ENCODE measurements at places on chromosomes 7 and 10. TPM values are rescaled to one million over a fixed set of nuclear protein-coding genes. Genes with fewer than 3 reads are reported as not detected.

PIP gene
- total RNA-seq, result not detected

INMT gene
- not detected for total RNA-seq

GFRA1 gene
- total RNA-seq, result not detected

PON1 gene
- not detected for total RNA-seq

PILRA gene
- 11.5 TPM for total RNA-seq

ITGA8 gene
- not detected for total RNA-seq

LRRC61 gene
- total RNA-seq, result 21.4 TPM

CDK14 gene
- total RNA-seq, result not detected

- H3K27ac ChIP-seq, result no peak overlapping the region
- no peaks in the 10 kb centered on the region for H3K27me3 ChIP-seq
- H3K4me1 ChIP-seq, result no peaks in the 10 kb centered on the region
- H3K4me3 ChIP-seq, result no peak overlapping the region
These were observed 76.3 kb downstream of the DKK1 start for GRCh38 chr10:52390388-52390787.

DNA sequence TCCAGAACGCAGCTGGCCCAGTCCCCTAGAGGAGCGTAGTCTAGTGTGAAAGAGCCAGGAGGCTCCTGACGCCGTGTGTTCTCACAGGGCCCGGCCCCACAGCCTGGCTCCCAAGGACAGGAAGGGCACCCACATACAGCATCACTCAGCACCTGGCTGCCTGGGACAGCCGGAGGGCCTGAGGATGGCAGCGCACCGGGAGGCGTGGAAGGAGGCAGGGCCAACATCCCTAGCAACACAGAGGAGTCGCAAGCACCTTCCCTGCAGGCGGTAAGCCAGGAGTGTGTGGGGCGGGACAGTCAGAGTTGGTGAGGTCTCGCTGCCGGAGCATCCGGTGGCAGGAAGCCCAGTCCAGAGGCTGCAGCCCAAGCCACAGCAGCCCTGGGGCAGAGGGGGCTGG lies 125.8 kb downstream of the MAD1L1 start:
- peaks cover 9% of the 10 kb centered on the region for H3K36me3 ChIP-seq
- no peak overlapping the region for H3K27ac ChIP-seq
- H3K27me3 ChIP-seq, result no peaks in the 10 kb centered on the region
- DNase-seq, result no peak
- H3K4me1 ChIP-seq, result peaks cover 46% of the 10 kb centered on the region

DNA sequence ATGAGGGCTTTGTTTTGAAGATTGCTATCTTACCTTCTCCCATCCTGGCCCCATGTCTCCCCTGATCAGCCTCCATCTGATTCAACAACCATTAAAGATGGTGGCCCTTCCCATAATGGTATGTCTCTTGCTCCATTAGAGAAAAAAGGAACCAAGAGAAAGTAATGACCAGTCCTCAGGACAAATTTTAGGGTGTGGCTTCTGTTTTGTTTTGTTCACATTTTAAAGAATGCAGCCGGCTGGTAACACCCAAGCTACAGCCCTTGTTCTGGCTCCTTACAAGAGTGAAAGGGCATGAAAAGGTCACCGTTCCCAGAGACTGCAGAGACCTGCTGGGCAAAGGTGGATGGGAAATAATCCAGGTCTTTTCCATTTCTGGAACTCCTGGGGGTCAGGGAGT lies 287.9 kb upstream of the NEBL start:
- no peak overlapping the region for H3K27ac ChIP-seq
- no peak overlapping the region for H3K4me3 ChIP-seq
- H3K4me1 ChIP-seq, result no peaks in the 10 kb centered on the region
- no peak for DNase-seq
- H3K36me3 ChIP-seq, result no peaks in the 10 kb centered on the region
- no peaks in the 10 kb centered on the region for H3K27me3 ChIP-seq

DNA sequence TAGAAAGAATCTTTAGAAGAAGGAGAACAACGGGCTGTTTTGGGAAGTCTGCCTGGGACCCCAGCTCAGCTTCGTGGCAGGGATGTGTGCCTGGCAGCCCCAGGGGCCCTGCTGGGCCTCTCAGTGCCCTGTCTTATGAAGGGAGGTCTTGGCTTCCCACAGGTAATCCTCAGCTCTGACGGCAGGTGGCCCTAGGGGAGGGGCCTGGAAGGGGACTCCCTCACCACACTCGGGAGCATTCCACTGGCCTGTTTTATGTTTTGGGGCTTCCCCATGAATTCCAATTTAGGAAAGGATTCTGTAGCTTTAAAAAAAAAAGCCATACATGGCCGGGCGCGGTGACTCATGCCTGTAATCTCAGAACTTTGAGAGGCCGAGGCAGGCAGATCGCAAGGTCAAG lies 3.0 kb upstream of the DMBT1 start:
- no peak for DNase-seq
- peaks cover 35% of the 10 kb centered on the region for H3K4me1 ChIP-seq
- H3K36me3 ChIP-seq, result no peaks in the 10 kb centered on the region

GRCh38 chr7:68680235-68680872 lies 917.9 kb upstream of the AUTS2 start:
- DNase-seq, result no peak
- H3K4me3 ChIP-seq, result no peak overlapping the region
- no peaks in the 10 kb centered on the region for H3K27me3 ChIP-seq

DNA sequence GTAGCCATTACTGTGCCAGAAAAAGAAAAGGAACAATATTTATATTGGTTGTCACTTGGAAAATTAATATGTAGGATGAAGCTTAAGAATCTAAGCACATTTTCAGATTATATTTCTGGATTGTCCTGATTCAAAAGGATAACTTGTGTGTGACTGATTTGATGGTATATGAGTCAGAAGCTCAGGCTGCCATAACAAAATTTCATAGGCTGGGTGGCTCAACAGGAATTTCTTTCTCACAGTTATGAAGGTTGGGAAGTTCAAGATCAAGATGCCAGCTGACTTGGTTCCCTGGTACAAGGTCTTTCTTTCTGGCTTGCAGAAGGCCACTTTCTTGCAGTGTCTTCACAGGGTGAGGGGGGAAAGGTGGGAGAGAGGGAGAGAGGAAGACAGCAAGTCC lies 108.5 kb downstream of the ST7 start:
- no peak overlapping the region for H3K27ac ChIP-seq
- no peaks in the 10 kb centered on the region for H3K27me3 ChIP-seq
- H3K4me1 ChIP-seq, result peaks cover under 1% of the 10 kb centered on the region

DNA sequence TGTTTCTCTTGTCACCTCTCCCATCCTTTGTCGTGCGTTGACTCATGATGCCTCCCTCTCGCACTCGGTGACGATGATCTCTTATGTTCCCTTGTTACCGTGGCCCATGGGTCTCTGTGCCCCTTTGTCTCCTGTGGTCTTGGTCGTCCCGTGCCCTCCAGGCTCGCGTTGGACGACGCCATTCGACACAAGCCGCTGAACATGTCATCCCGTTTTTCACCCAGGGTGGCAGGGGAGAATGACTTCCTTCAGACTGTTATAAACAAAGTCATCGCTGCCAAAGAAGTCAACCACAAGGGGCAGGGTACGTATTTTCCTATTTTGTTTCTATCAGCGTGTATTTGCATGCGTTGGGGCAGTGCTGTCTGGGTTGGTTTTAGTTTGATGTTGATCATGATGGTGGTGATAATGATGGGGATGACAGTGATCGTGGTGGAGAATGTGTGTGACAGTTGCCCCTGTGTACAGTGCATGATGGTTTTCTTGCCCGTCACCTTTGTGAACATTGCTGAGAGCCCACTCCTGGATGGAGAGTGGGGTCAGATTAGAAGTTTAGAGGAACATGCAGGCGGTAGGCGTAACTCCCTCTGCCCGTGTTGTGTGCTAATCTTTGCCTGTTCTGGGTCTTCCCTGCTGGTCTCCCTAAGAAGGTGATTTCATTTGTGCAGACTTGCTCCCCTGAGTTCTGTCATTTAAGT lies 107.0 kb downstream of the DOCK1 start:
- no peak for DNase-seq
- H3K36me3 ChIP-seq, result no peaks in the 10 kb centered on the region
- no peaks in the 10 kb centered on the region for H3K4me1 ChIP-seq

- peaks cover 81% of the 10 kb centered on the region for H3K4me1 ChIP-seq
- H3K27me3 ChIP-seq, result no peaks in the 10 kb centered on the region
- H3K4me3 ChIP-seq, result no peak overlapping the region
These were observed 38.4 kb downstream of the ARID5B start for GRCh38 chr10:61939902-61940301.

DNA sequence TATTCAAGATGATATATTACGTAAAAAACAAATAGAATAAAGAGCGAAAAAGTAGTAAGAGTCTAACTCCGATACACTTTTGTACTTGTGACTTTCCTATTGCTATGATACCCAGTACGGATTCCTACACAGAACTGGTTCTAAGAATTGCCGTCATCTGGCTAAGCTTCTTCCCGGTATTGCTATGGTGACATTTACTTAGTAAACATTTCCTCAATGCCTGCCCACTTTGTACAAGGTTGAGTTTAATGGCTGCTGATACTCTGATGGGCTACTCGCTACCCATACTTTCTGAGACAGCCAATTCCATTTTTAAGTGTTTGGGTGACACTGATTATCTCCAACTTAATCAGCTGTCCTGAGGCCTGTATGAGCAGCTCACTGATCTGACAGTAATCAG lies 55.6 kb downstream of the OSBPL3 start:
- peak overlapping the region; percentile 44 for H3K27ac ChIP-seq
- peaks cover 29% of the 10 kb centered on the region for H3K36me3 ChIP-seq
- peaks cover 80% of the 10 kb centered on the region for H3K4me1 ChIP-seq
- H3K4me3 ChIP-seq, result no peak overlapping the region

GRCh38 chr7:727806-728460 lies 852 bp upstream of the PRKAR1B start:
- no peaks in the 10 kb centered on the region for H3K27me3 ChIP-seq
- peak overlapping the region; percentile 43 for H3K27ac ChIP-seq
- H3K4me3 ChIP-seq, result peak overlapping the region; percentile 81
- H3K36me3 ChIP-seq, result peaks cover 55% of the 10 kb centered on the region
- no peak for DNase-seq

DNA sequence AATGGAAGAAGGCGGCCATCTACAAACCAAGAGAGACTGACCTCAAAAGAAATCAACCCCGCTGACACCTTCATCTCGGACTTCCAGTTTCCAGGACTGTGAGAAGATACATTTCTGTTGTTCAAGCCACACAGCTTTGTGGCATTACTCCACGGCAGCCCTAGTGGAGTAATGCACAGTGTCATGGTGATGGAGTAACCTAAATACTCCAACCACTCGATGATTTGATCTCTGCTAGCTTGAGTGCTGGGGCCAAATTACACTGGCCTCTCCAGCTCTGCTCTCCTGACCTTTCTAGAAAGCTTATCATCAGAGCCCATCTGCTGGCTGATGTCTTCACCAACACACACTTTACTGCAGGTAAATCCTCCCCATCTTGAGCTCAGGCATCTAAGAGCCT lies 52.2 kb downstream of the GALNT17 start:
- H3K4me3 ChIP-seq, result no peak overlapping the region
- no peaks in the 10 kb centered on the region for H3K27me3 ChIP-seq
- no peaks in the 10 kb centered on the region for H3K4me1 ChIP-seq
- no peak overlapping the region for H3K27ac ChIP-seq
- no peak for DNase-seq

GRCh38 chr10:69334302-69335062 lies 56.2 kb downstream of the HK1 start:
- no peak for DNase-seq
- H3K27me3 ChIP-seq, result no peaks in the 10 kb centered on the region
- peak overlapping the region; percentile 64 for H3K4me3 ChIP-seq
- H3K27ac ChIP-seq, result peak overlapping the region; percentile 86
- H3K4me1 ChIP-seq, result peaks cover 70% of the 10 kb centered on the region

DNA sequence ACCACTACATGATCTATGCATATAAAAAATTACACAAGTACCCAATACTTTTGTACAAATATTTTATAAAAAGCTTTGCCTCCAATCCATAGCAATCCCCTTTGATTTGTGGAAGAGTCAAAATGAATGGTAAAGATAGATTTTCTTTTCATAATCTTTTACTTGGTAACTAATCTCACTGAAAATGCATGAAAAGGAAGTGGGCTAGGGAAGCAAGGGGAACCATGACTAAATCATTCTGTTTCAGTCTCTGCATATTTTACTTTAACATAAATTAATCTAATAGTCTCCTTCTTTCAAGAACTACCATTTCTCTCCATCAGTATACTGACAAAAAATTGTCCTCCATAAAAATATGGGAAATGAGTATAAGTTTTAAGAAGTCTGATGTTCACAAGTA lies 96.9 kb downstream of the TES start:
- H3K36me3 ChIP-seq, result no peaks in the 10 kb centered on the region
- no peak overlapping the region for H3K4me3 ChIP-seq
- no peak overlapping the region for H3K27ac ChIP-seq
- no peak for DNase-seq

GRCh38 chr7:26657206-26657641 lies 207.2 kb downstream of the SKAP2 start:
- no peak overlapping the region for H3K4me3 ChIP-seq
- H3K27ac ChIP-seq, result no peak overlapping the region
- no peak for DNase-seq
- no peaks in the 10 kb centered on the region for H3K4me1 ChIP-seq
- peaks cover 22% of the 10 kb centered on the region for H3K27me3 ChIP-seq

GRCh38 chr10:79402951-79403350 lies 42.5 kb downstream of the ZCCHC24 start:
- no peaks in the 10 kb centered on the region for H3K27me3 ChIP-seq
- peaks cover 5% of the 10 kb centered on the region for H3K4me1 ChIP-seq
- no peak overlapping the region for H3K27ac ChIP-seq
- no peak for DNase-seq

GRCh38 chr10:132058793-132059759 lies 6.7 kb upstream of the JAKMIP3 start:
- H3K27ac ChIP-seq, result no peak overlapping the region
- H3K27me3 ChIP-seq, result no peaks in the 10 kb centered on the region
- no peaks in the 10 kb centered on the region for H3K4me1 ChIP-seq
- H3K4me3 ChIP-seq, result no peak overlapping the region

- no peaks in the 10 kb centered on the region for H3K27me3 ChIP-seq
- DNase-seq, result no peak
- H3K4me3 ChIP-seq, result no peak overlapping the region
- H3K4me1 ChIP-seq, result peaks cover 4% of the 10 kb centered on the region
- no peak overlapping the region for H3K27ac ChIP-seq
- peaks cover 25% of the 10 kb centered on the region for H3K36me3 ChIP-seq
These were observed 72.9 kb upstream of the OGDHL start for GRCh38 chr10:49834976-49835375.

DNA sequence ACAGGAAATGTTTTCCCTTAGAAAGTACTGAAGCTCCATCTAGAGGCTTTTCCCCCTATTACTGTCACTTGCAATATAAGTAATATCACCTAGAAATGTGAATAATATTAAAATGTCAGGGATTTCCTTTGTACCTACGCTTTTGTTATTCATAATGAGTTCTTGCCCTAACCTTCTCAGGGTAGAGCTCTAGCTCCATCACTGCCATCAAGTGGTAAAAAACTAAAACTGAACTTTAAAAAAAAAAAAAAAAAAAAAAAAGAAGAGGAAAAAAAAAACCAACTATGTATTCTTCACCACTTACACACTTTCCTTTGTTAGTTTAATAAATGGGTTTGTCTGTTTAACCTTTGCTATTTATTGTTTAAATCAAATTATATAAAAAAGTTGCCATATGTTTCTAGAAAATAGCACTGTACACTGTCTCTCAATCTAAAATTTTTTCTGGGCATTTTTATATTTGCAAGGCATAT lies 49.9 kb downstream of the DNAJC1 start:
- no peaks in the 10 kb centered on the region for H3K4me1 ChIP-seq
- no peaks in the 10 kb centered on the region for H3K36me3 ChIP-seq
- no peaks in the 10 kb centered on the region for H3K27me3 ChIP-seq
- H3K27ac ChIP-seq, result no peak overlapping the region
